ENCODE measurements at places on chromosomes 13 and 19.

GRCh38 chr19:7010722-7011593 lies 10.3 kb downstream of the MBD3L2B start:
- DNase-seq: no peak

DNA sequence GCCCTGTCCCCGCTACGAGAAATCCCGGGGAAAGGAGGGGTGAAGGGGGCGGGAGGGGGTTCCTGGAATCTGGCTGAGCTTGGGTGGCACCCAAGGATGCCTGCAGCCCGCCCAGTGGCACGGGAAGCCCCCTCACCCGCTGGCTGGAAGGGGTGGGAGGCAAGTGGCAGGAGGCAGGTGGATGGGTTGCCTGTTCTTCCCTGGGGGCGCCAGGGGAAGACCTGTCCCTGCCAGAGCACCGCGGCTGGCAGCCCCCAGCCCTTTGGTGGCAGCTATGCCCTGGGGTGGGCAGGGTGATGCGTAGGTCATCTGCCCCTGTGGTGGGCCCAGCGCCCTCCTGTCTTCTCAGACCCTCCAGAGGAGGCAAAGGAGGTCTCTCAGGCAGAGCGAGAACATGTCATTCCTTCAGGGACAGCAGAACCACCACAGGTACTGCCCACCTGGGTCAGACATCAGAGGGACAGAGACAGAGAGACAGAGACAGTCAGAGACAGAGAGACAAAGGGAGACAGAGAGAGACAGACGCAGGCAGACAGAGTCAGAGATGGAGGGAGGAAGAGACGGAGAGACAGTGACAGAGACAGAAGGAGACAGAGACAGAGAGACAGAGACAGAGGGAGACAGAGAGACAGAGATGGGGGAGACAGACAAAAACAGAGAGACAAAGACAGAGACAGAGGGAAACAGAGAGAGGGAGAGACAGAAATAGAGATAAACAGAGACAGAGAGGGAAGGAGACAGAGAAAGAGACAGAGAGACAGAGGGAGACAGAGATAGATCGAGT lies 36.7 kb downstream of the EFNA2 start:
- DNase-seq: no peak

- DNase-seq: no peak
Observed at GRCh38 chr19:52196256-52196967, 6.6 kb downstream of the PPP2R1A start.

- DNase-seq: peak; percentile 60
Observed at GRCh38 chr19:47414469-47414868, 4.9 kb downstream of the MEIS3 start.

DNA sequence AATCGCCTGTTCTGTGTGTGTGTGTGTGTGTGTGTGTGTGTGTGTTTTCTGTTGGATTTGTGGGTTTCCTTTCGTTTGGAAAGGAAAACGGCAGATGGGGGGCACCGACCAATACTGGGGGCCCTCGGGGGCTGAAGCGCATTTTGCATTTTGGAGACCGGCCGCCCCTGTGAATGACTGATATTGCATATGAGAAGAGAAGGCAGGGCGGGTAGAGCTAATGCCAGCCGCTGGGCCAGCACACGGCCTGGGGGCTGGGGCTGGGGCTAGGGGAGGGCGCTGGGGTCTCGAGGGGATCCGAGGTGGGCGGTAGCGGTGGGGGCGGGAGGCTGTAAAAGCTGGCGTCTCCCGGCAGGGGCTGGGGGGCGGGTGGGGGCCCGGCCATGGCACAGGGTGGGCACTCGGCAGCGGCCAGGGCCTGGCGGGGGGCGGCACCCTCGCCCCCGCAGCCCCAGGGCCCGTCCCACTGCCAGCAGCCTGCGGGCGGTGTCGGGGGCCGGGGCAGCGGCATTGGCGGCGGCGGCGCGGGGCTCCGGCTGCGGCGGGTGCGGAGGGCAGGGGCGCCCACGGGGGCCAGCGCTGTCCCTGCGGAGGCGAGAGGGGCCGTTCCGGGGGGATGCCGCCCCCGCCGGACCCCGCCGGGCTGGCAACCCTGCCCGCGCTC lies 11.2 kb downstream of the ANO8 start:
- DNase-seq: no peak
